ENCODE measurements at places on chromosomes 4 and X.

DNA sequence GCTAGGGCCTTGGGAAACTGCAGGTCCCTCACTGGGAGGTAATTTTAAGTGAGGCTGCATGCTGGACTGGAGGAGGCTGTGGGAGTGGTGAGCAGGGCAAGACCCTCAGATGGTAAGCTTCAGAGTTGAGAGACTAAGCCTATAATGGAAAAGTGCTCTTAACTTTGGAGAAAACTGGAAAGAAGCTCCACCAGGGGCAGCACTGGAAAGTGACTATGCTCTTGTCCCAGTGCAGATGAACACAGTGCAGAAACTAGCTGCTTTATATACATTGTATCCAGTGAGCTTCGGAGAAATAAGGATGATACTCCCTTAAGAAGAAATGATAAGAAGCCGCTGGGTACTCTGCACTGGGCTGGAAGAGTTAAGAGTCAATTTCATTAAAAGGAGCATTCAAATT, 3.2 kb upstream of the MAGEB2 start:
- no peak for DNase-seq

DNA sequence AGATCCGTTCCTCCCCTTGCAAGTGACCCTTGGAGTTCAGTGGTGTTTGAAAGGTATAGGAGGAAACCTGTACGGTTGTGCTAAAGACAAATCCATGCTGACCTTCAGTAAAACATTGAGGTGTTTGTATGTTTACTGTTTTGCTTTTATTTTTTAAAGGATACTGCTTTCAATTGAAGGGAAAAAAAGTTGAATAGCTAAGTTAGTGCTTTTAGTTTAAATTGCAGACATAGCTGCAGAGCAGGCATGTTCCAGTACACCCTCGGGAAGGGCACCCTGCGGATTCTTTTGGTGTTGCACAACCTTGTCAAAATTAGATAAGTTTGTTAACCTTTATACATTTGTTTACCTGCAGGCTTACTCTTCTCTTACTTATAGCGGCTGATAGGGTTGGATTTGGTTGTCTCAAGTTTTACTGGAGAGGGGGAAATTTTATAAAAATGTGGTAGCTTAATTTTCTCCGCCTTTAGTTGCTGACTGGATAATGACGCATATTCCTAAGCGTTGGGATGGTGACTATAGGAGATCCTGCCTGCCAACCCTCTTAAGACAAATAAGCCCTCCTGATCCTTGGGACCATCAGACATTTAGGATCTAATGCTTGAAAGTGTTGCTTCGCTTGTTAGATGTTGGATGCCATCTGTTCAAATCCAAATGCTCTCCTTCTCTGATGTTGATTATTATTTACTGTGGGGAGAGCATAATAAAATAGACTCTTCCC, 2.0 kb downstream of the RAPGEF2 start:
- DNase-seq, result peak; percentile 52

DNA sequence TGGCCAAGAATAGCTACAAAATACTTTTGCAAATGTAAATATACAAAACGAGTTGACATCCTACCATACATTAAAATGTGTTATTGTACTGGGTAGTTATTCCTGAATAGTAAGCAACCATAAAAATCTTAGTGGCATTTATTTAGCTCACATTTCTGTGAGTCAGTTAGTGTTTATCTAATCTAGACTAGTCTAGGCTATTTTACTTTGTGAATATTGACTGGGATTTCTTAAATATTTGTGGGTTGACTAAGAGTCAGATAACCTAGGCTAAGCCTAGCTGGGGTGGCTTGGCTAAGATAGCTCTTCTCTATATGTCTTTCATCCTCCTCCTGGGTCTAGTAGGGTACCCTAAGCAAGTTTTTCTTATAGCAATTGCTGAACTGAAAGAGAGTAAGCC, 543.8 kb upstream of the DIAPH2 start:
- no peak for DNase-seq

- no peak for DNase-seq
Measured at GRCh38 chrX:31421441-31421840, 349.6 kb upstream of the FTHL17 start.

GRCh38 chrX:111100191-111100590, 4.2 kb downstream of the PAK3 start:
- peak; percentile 33 for DNase-seq

DNA sequence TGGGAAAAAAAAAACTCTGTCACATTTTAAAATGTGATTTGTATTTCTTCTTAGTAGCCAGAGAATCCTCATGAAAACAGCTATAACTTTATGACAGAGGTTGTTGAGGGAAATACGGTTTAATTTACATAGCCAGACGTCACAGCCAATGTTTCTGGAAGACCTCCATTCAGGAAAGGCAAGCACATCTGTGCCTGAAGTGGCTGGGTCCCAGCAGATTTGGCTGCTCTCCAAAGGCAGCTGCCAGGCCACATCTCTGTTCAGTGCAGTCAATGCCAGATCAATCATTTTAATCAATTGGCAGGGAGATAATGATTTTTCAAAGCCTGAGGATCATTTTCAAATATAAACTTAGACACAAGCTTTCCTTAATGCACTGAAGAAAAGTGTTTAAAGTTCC, 86.5 kb upstream of the ZIC3 start:
- DNase-seq, result no peak

- no peak for DNase-seq
Measured at GRCh38 chrX:73270753-73271152, 56.1 kb upstream of the NAP1L2 start.

DNA sequence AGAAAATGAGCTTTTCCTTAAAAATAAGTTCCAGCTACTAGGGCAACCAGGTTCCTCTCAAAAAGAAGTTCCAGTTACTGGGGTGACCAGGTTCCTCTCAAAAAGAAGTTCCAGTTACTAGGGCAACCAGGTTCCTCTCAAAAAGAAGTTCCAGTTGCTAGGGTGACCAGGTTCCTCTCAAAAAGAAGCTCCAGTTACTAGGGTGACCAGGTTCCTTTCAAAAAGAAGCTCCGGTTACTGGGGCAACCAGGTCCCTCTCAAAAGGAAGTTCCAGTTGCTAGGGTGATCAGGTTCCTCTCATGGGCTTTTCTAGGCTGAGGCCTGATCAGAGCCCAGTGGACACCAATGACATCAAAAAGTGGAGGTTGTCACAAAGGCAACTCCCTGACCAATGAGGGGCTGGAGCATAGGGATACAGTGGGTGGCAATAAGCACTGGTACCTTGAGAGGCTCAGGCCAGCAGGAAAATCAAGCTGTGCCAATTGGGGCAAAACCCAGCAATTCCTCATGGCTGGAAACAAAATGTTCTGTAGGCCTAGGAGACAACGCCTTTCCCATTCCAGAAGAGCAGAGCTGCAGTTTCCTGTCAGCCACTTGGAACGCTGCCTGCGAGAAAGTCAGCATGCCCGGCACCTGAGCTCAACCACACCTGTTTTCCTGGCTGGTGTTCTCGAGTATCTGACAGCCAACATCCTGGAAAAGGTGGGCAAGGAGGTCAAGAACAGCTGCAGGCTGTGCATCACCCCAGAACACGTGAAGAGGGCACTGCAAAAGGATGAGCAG, 12.3 kb upstream of the SYTL5 start:
- no peak for DNase-seq

GRCh38 chrX:110135618-110136017, 132.7 kb downstream of the TMEM164 start:
- no peak for DNase-seq
